ENCODE measurements at places on chromosomes 13 and 19.

- DNase-seq, result no peak
These were observed 393.5 kb upstream of the GPC6 start for GRCh38 chr13:92833071-92833470.

DNA sequence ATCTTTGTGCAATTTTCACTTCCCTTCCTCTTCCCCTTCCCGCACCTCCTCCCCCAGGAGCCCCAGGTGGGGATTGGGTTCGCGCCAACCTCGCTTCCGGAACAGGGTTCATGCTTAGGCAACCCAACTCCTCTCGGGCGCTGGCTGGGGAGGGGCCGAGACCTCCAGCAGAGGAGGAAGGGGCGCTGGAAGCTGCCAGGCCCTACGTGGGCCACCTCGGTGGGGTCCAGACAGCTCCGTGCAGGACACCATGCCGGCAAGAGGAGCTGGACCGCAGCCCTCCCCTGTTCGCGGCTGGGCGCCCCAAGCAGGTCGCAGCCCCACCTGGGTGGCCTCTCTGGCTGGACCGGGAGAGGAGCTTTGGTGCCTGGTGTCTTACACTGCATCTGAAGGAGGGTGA is 91.1 kb downstream of the SPACA7 start:
- no peak for DNase-seq

DNA sequence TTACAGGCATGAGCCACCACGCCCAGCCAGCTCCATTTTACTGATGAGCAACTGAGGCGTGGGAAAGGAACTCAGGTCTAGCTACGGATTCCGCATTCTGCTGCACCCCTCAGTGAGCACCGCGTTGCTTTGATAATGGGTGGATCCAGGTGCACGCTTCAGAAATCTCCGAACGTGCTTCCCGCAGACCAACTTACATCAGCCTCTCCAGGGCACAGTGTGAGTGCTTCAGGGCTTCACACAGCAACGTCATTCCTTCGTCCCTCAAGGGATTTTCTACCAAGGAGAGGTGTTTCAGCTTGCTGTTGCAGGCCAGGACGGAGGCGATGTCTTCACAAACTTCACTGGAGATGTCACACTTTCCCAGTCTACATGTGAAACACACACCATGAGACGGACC is 21.7 kb downstream of the NLRP9 start:
- no peak for DNase-seq

DNA sequence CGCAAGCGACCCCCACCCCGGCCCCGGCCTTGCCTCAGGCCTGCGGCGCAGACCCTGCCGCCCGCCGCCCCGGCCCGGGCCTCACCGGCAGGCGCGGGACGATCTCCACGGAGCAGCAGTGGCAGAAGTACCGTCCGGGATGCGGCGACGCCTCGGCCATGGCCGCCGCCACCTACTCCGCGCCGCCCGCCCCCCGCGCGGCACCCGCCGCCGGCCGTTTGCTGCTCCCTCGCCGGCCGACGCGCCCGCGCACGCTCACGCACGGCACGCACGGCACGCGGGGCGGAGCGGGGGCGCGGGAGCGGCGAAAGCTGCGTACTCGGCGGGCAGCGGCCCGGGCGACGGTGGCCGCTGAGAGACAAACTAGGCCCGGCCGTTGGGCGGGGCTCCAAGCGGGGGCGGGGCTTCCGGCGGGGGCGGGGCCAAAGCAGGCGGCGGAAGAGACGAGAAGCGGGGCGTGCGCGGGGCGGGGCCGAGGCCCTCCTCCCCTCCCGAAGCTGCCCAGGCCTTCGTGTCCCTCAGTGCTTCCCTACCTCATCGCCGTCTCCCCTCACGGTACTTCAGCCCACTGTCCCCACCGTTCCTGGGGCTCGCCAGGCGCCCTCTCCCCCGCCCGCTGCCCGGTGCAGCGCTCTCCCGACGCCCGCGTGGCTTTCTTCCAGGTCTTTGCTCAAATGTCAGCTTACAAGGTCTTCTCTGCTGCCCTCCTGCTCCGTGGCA is at the start of gene RNF126:
Gene RNF126 (minus strand): TSS at position 253 of the 720 bp plus-strand sequence. CDS start 93 bp downstream, at position 160.
- DNase-seq, result peak; percentile 94

GRCh38 chr13:26465514-26465913 is 92.0 kb upstream of the WASF3 start:
- no peak for DNase-seq

GRCh38 chr19:29681422-29682235 is 16.4 kb downstream of the PLEKHF1 start:
- DNase-seq, result no peak

DNA sequence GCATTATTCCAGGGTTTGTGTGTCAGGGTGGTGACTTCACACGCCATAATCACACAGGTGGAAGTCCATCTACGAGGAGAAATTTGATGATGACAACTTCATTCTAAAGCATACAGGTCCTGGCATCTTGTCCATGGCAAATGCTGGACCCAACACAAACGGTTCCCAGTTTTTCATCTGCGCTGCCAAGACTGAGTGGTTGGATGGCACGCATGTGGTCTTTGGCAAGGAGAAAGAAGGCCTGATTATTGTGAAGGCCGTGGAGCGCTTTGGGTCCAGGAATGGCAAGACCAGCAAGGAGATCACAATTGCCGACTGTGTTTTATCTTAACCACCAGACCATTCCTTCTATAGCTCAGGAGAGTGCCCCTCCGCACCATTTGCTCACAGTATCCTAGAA is 18.2 kb upstream of the SLC25A30 start:
- DNase-seq, result no peak

DNA sequence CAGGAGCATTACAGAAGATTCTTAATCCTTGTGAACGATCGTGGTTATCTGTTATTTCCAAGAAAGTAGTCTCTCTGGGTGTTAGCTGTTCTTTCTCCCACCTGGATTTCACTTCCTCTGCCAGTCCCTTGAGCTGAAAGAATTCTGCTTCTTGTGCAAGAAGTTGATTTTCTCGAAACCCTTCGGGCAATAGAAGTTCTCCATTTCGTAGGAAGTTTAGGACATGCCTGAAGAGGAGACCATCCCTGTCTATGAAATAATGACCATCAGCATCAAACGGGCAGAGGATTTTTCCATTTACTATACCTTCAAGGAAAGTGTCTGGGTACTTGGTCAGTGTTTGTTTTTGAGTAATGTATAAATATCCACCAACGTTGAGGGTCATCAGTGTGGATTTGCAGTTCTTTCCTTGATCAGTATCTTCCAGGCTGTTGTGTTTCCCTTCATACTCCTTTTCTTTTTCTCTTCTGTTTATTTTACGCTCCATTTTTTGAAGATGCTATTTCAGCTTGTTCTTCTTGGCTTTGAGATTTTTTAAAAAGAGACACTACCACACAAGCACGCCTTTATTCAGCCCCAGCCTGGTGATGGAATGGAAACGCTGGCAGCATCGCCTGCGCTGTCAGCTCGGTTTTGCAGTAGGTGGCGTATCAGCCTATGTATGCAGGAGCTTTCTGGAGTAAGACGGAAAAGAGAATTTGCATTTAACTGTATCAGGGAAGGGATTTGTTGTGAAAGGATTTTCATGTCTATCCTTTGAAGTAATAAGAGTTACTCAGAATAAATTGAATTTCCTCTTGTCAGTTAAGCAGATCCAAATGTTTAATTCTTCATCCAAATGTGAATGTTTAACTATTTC is 6.5 kb downstream of the KCTD4 start:
- DNase-seq, result peak; percentile 55

DNA sequence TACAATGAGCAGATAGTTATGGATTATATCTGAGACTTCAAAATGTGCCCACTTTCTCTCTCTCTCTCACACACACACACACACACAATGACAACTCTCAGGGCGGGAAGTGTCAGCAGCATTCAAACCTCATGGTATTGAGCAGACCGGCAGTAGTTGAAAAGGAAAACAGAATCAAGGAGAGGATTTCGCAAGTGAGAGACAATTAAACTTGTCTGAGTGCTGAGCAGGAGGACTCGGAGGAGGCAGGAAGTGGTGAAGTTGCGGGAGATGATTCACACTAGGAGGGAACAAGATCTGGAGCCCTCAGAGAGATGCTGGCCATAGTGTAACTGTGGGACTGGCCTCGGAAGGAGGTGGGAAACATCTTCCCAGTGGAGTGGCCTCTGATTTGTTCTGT is 353.1 kb downstream of the EFNB2 start:
- peak; percentile 95 for DNase-seq

DNA sequence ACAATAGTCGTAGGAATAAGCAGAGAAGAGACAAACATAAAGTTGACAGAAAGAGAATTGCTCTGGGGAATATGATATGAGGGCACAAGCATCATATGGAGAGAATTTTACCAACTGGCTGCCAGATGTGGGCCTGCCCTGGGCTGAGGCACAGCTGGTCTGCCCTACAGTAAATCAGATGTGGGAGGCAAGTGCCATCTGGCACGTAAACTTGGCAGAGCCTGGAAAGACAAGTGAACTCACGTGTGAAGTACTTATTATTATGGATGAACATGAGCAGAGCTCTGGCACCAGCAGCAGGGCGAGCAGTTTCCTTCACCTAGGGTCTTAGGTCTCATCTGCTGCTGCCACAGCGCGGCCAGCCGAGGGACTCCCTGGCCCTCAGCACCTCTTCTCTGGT is 20.6 kb downstream of the PCDH8 start:
- no peak for DNase-seq
